ENCODE measurements at places on chromosomes 5 and 9.

DNA sequence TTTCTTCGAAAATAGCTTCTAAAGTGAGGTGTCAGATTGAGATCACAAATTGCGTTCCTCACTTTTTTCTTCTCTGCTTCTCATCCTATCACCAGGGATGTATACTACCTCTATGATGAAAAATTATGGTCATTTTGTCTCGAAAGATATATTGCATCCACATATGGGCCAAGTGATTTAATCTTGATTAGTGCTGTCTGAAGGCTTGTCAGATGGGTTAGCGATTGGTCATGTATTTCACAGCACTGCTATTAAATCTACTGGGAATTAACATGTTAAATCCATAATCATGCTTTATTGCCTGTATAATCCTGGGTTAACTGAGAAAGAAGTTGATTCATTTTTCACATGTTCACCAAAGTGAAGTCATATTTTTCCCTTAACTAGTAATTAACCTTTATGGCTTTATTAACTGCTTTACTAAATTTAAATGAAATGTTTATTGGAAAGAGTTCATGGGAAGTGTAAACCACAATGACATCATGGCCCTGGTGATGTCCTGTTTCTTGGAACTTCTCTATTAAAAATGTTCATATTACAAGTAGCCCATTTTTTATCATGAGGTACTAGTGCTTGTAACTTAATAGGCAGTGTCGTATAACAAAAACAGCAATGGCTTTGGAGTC is 193.3 kb downstream of the SMC2 start:
- DNase-seq = no peak

- no peak for DNase-seq
These were observed 155.7 kb downstream of the RMI1 start for GRCh38 chr9:84136119-84136868.

DNA sequence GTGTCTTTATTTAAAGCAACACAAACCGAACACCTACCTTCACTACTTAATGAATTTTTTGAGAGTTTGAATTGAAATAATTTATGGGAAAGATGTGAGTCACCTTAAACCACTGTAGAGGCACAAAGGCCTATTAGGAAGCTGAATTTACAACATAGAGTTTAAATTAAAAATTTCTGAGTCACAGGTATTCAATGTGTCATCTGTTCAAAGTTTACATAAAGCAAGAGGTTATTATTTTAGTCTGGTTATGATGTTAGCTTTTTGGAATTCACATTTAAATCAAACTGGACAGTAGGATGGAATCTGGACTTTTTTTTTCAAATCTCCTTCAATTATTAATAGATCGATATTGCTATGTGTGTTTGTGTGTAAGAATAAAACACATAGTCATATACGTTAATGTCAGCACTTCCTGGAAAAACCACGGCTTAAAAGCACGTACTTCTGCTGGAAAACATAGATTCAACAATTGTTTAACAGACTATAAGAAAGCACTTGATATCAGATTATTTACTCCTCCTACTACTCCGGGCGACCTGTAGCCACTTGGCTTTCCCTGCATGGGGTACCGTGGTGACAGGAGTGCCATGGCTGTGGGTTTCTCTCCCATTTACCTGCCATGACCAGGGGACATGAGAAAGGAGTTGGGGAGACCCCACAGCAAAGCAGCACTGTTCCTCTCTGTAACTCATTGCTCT is 638.6 kb downstream of the SEMA5A start:
- no peak for DNase-seq

- no peak for DNase-seq
These were observed 1228.0 kb upstream of the C9orf72 start for GRCh38 chr9:28801144-28801799.

DNA sequence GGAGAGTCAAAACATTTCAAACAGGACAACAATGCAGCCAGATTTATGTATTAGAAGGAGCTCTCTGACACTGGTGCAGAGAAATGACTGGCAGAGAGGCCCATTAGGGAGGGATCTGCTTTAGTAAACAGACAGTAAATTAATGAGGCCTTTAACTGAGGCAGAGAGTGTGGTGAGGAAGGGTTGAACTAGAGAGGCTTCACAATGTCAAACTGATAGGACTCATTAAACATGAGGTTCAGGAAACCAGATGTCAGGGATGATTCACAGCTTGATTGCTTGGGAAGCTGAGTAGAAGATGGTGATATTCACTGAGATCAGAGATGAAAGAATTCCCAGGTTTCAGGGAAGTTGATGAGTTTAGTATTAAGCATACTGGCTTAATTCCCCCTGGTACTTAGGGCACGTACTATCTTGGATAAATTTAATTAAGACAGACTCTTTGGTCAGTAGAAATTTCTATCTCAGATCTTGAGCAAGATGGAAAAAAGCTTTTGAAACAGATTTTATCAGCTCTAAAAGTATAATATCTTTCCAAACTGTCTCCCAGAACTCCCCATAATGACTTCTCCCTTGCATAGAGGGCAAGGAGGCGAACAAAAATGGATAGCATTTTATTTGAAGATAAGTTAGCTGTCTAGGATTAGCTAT is 8.6 kb upstream of the MUSK start:
- DNase-seq = no peak

- no peak for DNase-seq
These were observed 137.7 kb downstream of the HSD17B3 start for GRCh38 chr9:96164268-96164683.
